ENCODE measurements at places on chromosomes 2 and 18.

- no peak for DNase-seq
These were observed 37.1 kb upstream of the CCDC93 start for GRCh38 chr2:118050974-118051373.

- DNase-seq, result no peak
These were observed 45.2 kb downstream of the PRKCE start for GRCh38 chr2:45696708-45697107.

- no peak for DNase-seq
These were observed 165.9 kb upstream of the TANK start for GRCh38 chr2:160994141-160995002.

DNA sequence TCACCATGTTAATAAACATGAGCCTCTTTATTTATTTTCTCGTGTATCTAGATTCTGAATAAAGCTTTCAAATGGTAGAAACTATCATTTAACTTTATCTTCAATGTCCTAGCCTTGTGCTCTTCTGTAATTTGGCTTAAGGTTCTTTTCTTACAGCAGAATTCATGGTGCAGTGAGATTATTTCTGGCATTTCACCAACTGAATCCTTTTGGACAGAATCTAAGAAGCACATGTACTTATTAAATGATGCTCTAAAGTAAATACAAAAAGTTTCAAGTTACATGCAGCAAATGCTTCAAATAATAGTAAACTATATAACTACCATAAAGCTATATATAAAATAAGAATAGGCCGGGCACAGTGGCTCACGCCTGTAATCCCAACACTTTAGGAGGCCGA, 65.9 kb downstream of the AP1S3 start:
- no peak for DNase-seq

DNA sequence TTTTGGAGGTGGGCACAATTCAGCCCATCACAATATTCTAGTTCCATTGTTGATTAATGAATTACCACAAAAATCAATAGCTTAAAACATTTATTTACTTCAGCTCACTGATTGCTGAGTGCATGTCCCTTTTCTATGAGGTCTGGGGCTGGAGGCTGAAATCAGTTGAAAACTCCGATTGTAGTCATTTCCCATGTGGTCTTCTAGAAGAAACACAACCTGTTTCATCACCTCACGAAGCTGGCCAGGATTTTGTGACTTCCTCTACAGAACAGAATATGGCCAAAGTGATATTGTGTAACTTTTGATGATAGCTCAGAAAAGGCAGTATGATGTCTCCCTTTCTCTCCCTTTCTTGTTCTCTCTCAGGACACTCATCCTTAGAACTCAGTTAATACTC, 44.1 kb upstream of the CYRIA start:
- DNase-seq, result no peak

- no peak for DNase-seq
These were observed 109.4 kb downstream of the AOX1 start for GRCh38 chr2:200695191-200695590.

DNA sequence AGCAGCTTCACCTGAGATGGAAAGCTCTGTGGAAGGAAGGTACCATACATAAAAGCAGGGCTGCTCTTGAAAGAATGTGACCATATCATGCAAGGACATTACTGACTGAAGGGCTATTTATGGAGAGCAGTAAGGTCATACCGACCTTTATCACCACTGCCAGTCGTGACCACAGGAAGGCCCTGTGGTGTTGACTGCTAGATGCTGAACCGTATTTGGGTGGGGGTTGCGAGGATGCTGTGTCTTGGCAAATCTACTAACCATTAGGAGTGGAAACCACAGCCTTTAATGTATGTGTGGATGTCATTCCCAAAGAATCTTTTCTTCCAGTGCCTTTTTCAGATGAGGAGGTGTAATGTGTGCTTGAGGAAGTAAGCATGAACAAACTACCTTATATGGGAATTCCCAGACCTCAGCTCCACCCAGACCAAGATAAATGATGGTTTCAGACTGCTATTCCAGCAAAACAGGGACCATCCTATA, 60.8 kb downstream of the LIMS1 start:
- no peak for DNase-seq

- no peak for DNase-seq
These were observed 88.5 kb upstream of the COPS8 start for GRCh38 chr2:236997069-236997715.

DNA sequence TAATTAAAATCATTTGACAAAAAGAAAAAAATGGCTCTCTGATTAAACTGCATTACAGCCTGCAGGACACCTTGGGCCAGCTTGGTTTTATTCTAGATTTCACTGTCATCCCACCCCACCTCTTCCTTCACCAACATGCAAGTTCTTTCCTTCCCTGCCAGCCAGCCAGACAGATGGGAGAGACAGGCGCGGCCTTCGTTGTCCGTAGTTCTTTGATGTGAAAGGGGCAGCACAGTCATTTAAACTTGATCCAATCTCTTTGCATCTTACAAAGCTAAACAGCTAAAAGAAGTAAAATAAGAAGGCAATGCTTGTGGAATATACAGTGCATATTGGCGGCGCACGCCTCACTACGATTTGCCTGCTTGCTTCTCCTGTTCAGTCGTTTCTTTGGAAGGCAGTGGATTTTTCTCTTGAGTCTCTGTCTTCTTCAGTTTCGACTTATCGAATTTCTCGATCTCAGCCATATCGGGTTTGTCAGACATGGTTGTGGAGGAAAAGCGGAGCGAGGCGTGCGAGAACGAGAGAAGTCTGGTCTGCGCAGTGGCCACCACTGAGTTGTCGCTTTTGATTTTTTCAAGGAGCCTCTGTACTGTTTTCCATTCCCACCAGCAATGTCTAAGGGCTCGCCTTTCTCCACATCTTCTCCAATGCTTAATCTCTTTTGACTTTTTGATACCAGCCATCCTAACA, 22.4 kb downstream of the COLEC11 start:
- DNase-seq, result no peak

DNA sequence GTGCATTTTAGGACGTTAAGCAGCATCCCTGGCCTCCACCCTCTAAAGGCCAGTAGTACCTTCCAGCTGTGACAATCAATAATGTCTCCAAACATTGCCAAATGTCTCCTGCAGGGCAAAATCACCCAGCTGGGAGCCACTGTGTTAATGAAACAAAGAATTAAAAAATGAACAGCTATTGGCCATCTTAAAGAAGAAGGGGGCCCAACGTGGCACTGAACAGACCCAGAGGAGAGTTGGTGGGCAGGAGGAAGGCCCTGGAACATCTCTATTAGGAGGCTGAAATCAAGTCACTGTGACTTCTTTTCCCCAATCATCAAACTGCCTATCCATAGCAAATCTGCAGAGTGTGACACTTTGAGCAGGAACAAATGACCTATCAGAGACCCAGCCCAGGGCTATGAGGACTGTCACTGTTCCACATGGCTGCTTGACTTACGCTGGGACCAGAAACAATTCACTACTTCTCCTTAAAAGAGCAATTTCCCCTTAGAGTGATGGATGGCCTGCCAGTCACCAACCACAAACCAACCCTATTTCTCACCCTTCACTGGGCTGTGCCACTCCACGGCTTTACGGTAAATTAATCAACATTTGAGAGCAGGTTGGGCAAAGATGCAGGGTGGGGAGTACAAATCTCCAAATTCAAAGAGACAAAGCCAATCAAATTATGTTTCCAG, 35.2 kb upstream of the TEX51 start:
- no peak for DNase-seq

- DNase-seq, result no peak
These were observed 97.0 kb downstream of the CABLES1 start for GRCh38 chr18:23232331-23232730.

- no peak for DNase-seq
These were observed 152.3 kb upstream of the WDSUB1 start for GRCh38 chr2:159438720-159439353.

DNA sequence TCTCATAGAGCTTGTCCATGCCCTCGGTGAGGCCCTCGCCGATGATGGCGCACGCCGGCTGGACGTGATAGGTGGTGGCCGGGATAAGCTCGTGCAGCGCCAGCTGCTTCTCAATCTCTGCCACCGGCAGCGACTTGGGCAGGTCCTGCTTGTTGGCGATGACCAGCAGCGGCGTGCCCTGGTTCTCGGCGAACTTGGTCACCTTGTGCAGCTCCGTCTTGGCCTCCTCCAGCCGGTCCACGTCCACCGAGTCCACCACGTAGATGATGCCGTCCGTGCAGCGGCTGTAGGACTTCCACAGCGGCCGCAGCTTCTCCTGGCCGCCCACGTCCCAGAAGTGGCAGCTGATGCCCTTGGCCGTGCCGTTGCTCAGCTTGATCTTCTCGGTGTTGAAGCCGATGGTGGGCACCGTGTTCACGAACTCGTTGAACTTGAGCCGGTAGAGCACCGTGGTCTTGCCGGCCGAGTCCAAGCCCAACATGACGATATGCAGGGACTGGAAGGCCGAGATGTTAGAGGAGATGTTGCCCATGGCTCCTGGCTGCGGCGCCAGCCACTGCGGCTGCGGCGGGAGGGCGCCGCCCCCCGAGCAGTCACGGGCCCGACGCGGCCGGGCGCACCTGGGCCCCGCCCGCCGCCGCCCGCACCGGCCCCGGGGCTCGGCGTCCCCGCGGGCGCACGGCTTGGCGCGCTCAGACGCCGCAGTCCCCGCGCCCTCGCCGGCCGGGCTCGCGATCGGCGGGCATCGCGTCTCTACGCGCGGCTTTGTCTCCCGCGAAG, 636 bp downstream of the ARL4C start:
- DNase-seq, result peak; percentile 38

- no peak for DNase-seq
These were observed 47.2 kb upstream of the DTNB start for GRCh38 chr2:25720575-25720974.

- DNase-seq, result no peak
These were observed 235.8 kb downstream of the EN1 start for GRCh38 chr2:118611691-118612090.

DNA sequence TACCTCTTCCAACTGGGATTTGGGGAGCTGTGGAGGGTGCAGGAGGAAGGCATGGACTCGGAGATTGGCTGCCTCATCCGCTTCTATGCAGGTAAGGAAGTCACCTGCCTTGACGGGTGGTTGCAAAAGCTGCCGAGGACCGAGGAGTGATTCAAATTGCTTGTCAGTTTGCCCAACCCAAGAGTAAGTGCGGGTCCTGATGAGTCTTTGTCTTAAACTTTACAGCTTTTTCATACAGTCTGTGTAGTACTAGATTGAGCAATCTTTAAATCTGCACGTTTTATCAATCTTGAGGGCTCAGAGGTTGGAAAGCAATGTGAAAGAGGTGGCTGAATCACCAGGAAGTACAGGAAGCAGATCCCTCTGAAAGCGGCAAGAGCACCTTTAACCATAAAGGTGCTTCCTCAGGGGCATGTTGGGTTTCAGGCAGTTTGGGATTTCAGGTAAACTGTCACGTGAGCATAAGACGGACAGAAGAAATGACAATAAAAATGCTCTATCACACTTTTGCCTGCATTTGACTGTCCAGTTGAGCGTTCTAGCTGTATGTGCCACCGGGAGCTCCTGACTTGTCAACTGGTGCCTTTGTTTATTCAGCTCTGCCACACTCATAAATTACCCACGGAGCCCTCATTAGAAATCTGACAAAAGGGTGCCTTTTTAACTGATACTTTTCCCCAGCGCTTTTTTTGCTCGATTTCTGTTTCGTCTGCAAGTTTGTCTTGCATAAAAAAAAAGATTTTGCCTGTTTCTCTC, 2.0 kb downstream of the PHLPP1 start:
- DNase-seq, result no peak

DNA sequence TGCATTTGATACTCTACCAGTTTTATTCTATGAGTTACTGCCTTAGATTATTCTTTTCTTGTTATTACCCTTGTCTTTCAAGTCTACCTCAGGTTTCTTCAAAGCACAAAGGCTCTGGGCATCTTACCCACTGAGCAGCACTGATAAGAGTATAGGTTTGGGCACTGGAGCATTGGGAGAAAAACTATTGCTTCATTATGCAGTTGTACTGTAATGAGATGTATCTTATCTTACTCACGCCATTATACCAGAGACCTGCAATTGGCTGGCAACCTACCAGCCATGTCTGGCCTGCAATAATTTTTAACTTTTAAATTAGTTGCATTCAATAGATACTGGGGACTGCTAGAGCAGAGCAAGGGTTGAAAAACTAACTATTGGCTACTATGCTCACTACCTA, 18.9 kb upstream of the SRBD1 start:
- DNase-seq, result no peak

DNA sequence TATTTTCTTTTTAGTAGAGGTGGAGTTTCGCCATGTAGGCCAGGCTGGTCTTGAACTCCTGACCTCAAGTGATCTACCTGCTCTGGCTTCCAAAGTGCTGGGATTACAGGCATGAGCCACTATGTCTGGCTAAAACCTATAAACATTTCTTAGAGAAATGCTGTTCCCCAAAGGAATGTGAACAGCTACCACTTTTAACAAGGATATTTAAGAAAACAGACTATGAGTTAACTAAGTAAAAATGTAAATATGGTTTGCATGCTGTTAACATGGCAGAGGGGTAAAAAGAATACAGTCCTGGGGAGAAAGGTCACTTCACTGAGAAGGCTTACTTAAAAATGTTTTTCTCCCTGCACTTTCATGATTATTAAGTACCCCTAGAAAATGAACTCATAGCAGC, 57.1 kb downstream of the SLC16A14 start:
- DNase-seq, result no peak

- DNase-seq, result no peak
These were observed 641.7 kb downstream of the CBLN2 start for GRCh38 chr18:71902482-71902881.

DNA sequence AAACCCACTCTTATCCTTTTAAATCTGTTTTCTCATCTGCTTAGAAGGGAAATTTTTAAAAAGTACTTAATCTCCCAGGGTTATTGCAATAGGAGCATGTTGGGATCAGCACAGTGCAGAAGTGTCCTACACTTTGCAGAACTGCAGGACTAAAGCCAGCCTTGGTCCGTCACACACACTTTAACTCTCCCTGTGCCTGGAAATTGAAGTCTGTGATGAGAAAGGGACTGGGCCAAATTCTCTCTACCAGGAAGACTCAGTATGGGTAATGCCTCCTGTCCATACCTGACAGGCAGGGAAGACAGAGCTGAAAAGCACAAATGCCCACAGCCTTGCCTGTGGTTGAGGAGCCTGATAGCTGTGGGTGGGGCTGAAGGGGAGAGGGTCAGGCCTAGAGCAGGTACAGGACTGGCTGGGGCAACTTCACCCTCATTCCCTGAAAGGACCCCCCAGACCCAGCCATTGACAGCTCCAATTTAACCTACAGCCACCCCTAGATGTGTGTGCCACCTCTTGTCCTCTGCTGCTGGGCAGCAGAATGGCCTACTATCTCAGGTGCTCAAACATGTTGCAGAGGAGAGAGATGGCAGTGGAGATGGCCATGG, 377.2 kb upstream of the KLHL29 start:
- DNase-seq, result no peak

Data from activated B cell treated with CpG ODN at 0.5 μM for 24 hours (primary cell).